ENCODE measurements at places on chromosomes 2 and 18. TPM values are rescaled to one million over a fixed set of nuclear protein-coding genes. Genes with fewer than 3 reads are reported as not detected.

DNA sequence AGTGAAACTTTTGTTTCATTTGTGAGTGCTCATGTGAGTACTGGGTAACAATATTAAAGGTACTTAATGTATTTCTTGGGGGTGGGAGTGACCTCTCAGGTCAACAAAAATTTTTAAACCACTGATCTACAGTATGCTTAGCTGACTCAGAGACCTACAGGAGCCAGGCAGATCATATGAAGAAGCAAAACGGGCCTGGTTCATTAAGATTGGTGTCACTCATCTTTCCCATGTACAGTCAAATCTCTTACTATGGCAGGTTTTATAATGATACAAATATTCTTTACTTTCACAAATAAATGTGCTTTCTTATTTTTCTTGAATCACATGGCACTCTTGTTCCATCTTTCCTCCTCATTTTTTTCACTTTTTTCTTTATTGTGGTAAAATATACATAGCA, 7.7 kb upstream of the TMSB10 start:
- H3K27ac ChIP-seq = peak overlapping the region; percentile 55
- H3K4me3 ChIP-seq = no peak overlapping the region

- H3K27me3 ChIP-seq = no peaks in the 10 kb centered on the region
- no peak overlapping the region for H3K4me3 ChIP-seq
- DNase-seq = no peak
- H3K36me3 ChIP-seq = peaks cover 89% of the 10 kb centered on the region
- peaks cover 29% of the 10 kb centered on the region for H3K4me1 ChIP-seq
These were observed 5.4 kb downstream of the LBH start for GRCh38 chr2:30236591-30237238.

DNA sequence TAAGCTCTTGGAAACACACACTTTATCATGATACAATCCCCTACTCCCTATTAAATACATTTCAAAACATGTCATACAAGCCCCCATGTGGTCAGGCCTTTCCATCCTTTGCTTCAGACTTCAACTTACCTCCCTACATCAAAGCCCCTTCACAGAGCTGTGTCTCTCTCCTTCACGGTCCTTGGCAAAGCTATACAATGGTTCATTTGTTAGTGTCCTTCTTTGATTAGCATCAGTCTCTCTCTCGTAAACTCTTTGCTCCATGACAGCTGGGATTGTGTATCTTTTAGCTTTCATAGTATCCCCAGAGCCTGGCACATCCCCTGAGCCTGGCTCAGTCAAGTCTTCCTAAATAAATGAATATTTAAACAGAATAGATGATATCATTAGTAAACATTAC, 25.6 kb upstream of the INSIG2 start:
- H3K4me3 ChIP-seq = no peak overlapping the region
- H3K27ac ChIP-seq = no peak overlapping the region
- H3K36me3 ChIP-seq = no peaks in the 10 kb centered on the region
- peaks cover 15% of the 10 kb centered on the region for H3K4me1 ChIP-seq

DNA sequence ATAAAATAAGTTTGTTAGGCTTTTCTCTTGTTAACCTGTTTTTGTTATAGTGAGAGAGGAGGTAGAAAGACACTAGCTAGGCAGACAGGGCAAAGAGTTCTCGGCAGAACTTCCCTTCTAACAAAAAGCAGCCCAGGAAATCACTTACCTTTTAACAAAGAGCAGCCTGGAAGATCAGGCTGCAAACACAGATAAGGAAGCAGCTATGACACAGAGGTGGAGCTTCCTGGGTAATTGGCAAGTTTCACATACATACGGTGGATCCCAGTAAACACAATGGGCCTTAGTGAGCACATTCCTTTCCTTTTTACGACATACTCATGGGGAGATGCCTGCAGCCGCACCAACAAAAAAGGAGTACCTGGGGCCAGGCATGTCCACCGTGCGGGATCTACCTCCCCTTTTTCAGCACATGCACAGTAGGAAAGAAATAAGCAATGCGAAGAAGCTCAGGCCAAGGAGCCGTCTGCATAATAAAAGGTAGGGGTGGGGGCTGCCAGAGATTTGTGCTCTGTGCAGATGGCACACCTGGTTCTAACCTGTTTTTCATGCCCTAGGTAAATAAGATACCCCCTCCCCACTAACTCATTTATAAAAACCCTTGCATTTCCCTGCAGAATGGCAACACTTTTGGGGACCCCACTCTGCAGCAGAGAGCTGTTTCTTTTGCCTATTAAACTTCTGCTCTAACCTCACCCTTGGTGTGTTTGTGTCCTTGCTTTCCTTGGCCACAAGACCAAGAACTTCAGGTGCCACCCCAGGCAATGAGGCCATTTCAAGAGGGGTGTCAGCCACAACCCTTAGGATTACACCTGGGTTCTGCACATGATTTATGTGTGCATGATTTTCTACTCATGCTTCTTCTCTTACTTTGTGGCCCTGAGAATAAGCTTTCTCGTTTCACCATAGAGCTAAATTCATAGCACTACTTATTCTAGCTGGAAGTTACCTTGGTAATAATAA, 26.5 kb downstream of the MDH1 start:
- no peaks in the 10 kb centered on the region for H3K36me3 ChIP-seq
- H3K4me1 ChIP-seq = peaks cover 32% of the 10 kb centered on the region
- H3K27me3 ChIP-seq = no peaks in the 10 kb centered on the region
- H3K4me3 ChIP-seq = peak overlapping the region; percentile 19
- peak; percentile 69 for DNase-seq

GRCh38 chr18:33712719-33713118, 134.7 kb downstream of the ASXL3 start:
- no peak for DNase-seq
- H3K4me3 ChIP-seq = no peak overlapping the region
- no peaks in the 10 kb centered on the region for H3K4me1 ChIP-seq
- no peak overlapping the region for H3K27ac ChIP-seq
- H3K27me3 ChIP-seq = no peaks in the 10 kb centered on the region
- no peaks in the 10 kb centered on the region for H3K36me3 ChIP-seq

- no peak for DNase-seq
- H3K27ac ChIP-seq = no peak overlapping the region
- H3K4me3 ChIP-seq = no peak overlapping the region
- H3K4me1 ChIP-seq = no peaks in the 10 kb centered on the region
- no peaks in the 10 kb centered on the region for H3K27me3 ChIP-seq
These were observed 51.5 kb downstream of the PLEKHB2 start for GRCh38 chr2:131156452-131157149.

- H3K36me3 ChIP-seq = no peaks in the 10 kb centered on the region
- no peaks in the 10 kb centered on the region for H3K27me3 ChIP-seq
- H3K4me1 ChIP-seq = peaks cover 21% of the 10 kb centered on the region
- 0 out of 2 replicates have a peak overlapping the region, but pooled peaks have one; percentile 43 for H3K27ac ChIP-seq
- peak overlapping the region; percentile 48 for H3K4me3 ChIP-seq
These were observed 644 bp upstream of the QPCT start for GRCh38 chr2:37343537-37344434.

DNA sequence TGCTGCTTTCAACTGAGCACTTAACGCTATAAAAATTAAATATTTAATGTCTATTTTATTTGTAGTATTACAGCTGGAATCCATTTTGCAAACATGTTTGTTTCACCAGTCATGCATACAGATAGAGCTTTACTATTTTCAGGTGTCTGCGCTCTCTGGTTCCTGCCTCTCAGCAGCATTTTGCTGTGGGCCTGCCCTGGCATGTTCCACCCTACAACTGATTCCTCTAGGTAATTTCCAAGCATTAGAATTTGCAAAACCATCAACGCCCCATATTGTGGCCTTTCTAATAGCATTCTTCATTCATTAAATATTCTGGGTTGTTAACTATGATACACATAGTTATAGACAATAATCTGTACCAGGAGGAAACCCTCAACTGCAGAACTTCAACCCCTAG, 266.4 kb upstream of the DLGAP1 start:
- H3K4me3 ChIP-seq = no peak overlapping the region
- no peaks in the 10 kb centered on the region for H3K36me3 ChIP-seq
- DNase-seq = no peak

- H3K4me1 ChIP-seq = no peaks in the 10 kb centered on the region
- no peak overlapping the region for H3K27ac ChIP-seq
- no peak overlapping the region for H3K4me3 ChIP-seq
- DNase-seq = no peak
- H3K27me3 ChIP-seq = no peaks in the 10 kb centered on the region
These were observed 244.9 kb upstream of the RAB12 start for GRCh38 chr18:8364385-8364784.

GRCh38 chr2:85674417-85674816, 6.4 kb upstream of the SFTPB start:
- no peak for DNase-seq
- no peaks in the 10 kb centered on the region for H3K27me3 ChIP-seq
- H3K4me1 ChIP-seq = peaks cover 5% of the 10 kb centered on the region
- no peaks in the 10 kb centered on the region for H3K36me3 ChIP-seq

Gene HOXD12
- total RNA-seq = not detected

Gene FBXO48
- 0.60 TPM for total RNA-seq

- DNase-seq = peak; percentile 84
- no peaks in the 10 kb centered on the region for H3K27me3 ChIP-seq
- H3K4me3 ChIP-seq = no peak overlapping the region
- H3K36me3 ChIP-seq = no peaks in the 10 kb centered on the region
These were observed 145.7 kb upstream of the GLI2 start for GRCh38 chr2:120589771-120590608.

GRCh38 chr2:3780477-3781402, 77.4 kb downstream of the DCDC2C start:
- H3K4me1 ChIP-seq = peaks cover 20% of the 10 kb centered on the region
- no peak overlapping the region for H3K4me3 ChIP-seq
- H3K27ac ChIP-seq = 0 out of 2 replicates have a peak overlapping the region, but pooled peaks have one; percentile 16
- no peaks in the 10 kb centered on the region for H3K36me3 ChIP-seq
- no peaks in the 10 kb centered on the region for H3K27me3 ChIP-seq
- DNase-seq = peak; percentile 46

Gene DAPL1
- not detected for total RNA-seq

- H3K4me3 ChIP-seq = no peak overlapping the region
- H3K27me3 ChIP-seq = no peaks in the 10 kb centered on the region
- no peaks in the 10 kb centered on the region for H3K36me3 ChIP-seq
- no peaks in the 10 kb centered on the region for H3K4me1 ChIP-seq
These were observed 61.0 kb upstream of the TMEM87B start for GRCh38 chr2:111994042-111994441.

DNA sequence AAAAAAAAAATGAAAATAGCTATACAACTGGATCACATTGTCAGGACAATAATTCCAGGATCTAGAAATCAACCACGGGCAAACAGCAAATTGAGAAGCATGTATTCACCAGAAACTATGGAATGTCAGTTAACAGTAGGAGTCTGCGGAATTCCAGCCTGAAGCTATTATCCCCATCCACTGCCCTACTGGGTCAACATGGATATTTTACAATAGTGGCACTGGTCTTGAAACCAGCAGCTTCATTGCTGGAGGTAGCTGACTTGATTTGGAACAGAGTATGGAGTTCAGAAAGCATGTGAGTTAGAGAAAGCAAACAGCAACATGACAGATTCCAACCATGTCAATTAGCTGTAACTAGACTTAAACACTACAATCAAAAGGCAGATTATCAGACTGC, 55.7 kb upstream of the PDE1A start:
- H3K36me3 ChIP-seq = no peaks in the 10 kb centered on the region
- DNase-seq = no peak
- no peak overlapping the region for H3K27ac ChIP-seq
- no peak overlapping the region for H3K4me3 ChIP-seq
- no peaks in the 10 kb centered on the region for H3K27me3 ChIP-seq

GRCh38 chr18:45567123-45567522, 48.2 kb upstream of the SLC14A2 start:
- H3K4me3 ChIP-seq = no peak overlapping the region
- H3K27ac ChIP-seq = no peak overlapping the region
- no peaks in the 10 kb centered on the region for H3K36me3 ChIP-seq
- H3K27me3 ChIP-seq = no peaks in the 10 kb centered on the region

- H3K27ac ChIP-seq = no peak overlapping the region
- peaks cover 12% of the 10 kb centered on the region for H3K36me3 ChIP-seq
- H3K27me3 ChIP-seq = no peaks in the 10 kb centered on the region
- no peak for DNase-seq
- H3K4me3 ChIP-seq = no peak overlapping the region
These were observed 5.4 kb upstream of the KCNJ13 start for GRCh38 chr2:232781765-232782164.

DNA sequence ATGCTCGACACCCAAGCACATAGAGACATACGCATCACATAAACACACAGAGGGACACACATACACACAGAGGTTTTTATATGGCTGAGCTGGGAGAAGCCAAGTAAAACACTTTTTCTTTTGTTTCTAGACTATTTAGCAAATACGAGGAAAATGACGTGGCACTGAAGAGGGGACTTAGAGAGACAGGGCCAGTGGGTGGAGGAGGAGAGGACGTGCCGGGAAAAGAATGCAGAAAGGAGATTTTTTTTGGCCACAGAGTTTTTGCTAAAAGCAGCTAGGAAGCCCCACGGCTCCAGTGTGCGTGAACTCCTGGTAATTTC, 168.5 kb upstream of the KLF7 start:
- peak overlapping the region; percentile 26 for H3K4me3 ChIP-seq
- peaks cover 51% of the 10 kb centered on the region for H3K4me1 ChIP-seq
- DNase-seq = no peak

DNA sequence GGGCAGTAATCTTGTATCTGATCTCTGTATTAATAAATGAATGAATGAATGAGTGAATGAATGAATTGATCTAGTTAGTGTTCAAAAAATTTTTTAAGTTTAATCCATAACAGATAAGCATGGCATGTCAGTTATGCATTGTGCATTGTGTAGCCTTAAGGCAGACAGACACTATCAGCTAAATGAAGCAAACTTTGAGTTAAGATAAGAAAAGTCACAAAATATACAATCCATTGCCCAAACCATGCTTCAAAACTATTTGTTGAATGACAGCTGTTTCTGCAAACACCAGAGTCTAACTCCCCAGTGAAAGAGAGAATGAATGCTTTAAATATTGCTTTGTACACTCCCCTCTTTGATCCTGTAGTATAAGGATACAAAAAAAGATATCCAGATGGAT, 314.3 kb upstream of the ETAA1 start:
- H3K36me3 ChIP-seq = no peaks in the 10 kb centered on the region
- no peak overlapping the region for H3K27ac ChIP-seq
- DNase-seq = no peak
- H3K4me3 ChIP-seq = no peak overlapping the region

GRCh38 chr2:25168256-25169072, at the start of gene POMC:
TSS of gene POMC (minus strand) at chr2:25168580. CDS start at chr2:25164772, 3,808 bp downstream.
- H3K36me3 ChIP-seq = no peaks in the 10 kb centered on the region
- H3K27me3 ChIP-seq = peaks cover 55% of the 10 kb centered on the region
- H3K4me1 ChIP-seq = peaks cover 5% of the 10 kb centered on the region
- no peak for DNase-seq

GRCh38 chr2:127454595-127455565, 36.7 kb downstream of the PROC start:
- H3K4me3 ChIP-seq = no peak overlapping the region
- no peaks in the 10 kb centered on the region for H3K36me3 ChIP-seq
- H3K4me1 ChIP-seq = peaks cover 26% of the 10 kb centered on the region
- no peak overlapping the region for H3K27ac ChIP-seq
- no peaks in the 10 kb centered on the region for H3K27me3 ChIP-seq

Gene GTF2A1L
- 0.11 TPM for total RNA-seq

Gene IL36A
- total RNA-seq = not detected

Gene KCNE4
- total RNA-seq = 3.1 TPM

Gene TRIM43
- total RNA-seq = not detected

DNA sequence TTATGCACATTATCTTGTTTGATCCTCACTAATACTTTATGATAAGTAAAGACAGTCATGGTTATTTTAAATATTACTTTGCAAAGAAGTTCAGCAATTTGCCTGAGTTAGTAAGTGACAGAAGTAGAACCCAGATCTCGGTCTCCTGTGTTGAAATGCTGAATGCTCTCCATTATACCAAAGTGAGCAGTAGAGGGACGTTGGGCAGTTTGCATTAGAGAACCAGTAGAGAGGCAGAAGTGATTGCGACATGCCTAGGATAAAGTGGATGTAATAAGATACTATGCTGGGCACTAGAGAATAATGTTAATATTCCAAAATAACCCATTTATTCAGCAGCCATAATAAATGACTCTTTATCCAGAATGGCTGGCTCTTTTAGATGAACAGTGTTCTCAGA, 201.0 kb downstream of the PMAIP1 start:
- no peak overlapping the region for H3K27ac ChIP-seq
- no peak for DNase-seq
- no peaks in the 10 kb centered on the region for H3K4me1 ChIP-seq

Gene TUBA4B
- not detected for total RNA-seq

All from SJSA1 (cell line).